Peyer's patch (tissue), 4 donors: ENCODE measurements at places on chromosomes 6 and 20.

DNA sequence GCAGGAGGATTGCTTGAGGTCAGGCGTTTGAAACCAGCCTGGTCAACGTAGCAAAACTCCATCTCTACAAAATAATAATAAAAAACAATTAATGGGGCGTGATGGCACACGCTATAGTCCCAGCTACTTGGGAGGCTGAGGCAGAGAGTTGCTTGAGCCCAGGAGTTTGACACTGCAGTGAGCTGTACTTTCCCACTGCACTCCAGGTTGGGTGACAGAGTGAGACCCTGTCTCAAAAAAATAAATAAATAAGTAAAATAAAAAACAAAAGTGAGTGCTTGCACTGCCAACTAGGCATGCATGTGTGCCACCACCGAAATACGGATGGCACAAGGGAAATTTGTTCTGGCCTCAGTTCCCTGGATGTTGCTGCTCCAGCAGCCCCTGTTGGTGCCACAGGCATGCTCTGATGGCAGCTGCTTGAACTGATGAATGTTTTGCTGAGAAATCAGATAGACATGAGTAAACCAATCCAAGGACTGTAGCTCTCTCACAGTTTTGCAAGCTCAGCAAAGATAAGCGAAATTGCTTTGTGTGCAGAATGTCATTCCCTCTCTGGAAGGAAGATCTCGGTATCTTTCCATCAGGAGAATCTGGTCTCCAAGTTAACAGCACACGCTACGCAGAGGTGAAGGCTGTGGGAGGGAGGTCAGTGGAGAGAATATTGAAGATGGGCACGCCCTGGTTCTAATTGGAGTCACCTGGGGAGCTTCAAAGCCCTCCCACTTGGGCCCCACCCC lies 188.0 kb upstream of the SLC24A3 start:
- DNase-seq = no peak

- DNase-seq = no peak
Observed at GRCh38 chr6:38370653-38371601, 268.8 kb downstream of the BTBD9 start.

GRCh38 chr6:161443848-161444247 lies 170.0 kb upstream of the AGPAT4 start:
- DNase-seq = no peak

DNA sequence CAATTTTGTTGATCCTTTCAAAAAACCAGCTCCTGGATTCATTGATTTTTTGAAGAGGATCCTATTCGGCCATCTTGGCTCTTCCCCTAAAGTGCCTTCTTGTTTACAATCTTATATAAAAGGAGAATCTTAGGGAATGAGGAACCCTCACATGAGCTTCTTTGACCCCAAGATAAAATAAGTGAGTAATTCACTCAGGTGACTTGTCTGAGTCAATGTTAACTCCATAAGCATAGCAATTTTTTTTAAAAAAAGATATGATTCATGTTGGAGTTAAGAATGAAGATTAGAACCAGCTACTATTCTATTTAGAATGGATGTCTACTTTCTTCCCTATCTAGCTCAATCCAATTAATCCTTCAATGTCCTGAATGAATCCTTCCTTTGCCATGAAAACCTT lies 21.0 kb downstream of the WASF1 start:
- DNase-seq = no peak

- DNase-seq = no peak
Observed at GRCh38 chr6:106488494-106489370, 128.2 kb downstream of the CRYBG1 start.

GRCh38 chr6:148082696-148083095 lies 259.9 kb upstream of the SASH1 start:
- DNase-seq = no peak

DNA sequence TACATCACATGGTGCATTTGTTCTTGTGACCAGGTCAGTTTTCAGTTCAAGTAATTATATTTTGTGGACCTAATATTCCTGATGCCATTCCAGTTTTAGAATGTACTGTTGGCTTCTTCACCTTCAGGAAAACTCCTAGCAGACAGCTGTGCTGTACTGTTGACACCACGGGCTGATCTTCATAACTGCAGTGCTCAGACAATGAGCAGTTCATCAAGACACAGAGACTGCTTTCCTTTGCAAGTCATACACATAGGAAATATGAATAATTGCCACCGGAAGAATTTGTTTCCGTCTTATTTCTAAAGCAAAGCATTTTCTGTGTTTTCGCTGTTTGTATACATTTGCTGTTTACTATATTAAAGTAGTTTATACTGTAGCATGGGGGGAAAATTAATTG lies 89.8 kb downstream of the C6orf118 start:
- no peak for DNase-seq

DNA sequence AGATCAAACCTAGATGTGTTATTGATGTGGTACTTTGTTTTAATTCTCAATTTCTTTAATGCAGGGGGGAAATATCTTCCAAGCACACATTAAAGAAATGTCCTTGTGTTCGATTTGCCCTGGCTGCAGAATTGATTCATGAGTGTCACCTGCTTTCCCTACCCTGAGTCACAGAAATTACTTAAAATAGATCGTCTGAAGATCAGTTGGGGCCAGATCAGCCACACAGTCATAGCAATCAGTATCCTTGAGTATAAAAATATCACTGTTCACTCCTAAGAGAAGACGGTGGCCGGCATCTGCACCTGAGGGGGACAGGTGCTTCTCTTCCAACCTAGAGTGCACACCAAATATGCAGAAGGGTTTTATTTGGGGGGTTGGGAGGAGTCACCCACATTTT lies 115.2 kb upstream of the RIN2 start:
- DNase-seq = no peak

GRCh38 chr20:23071996-23072395 lies 14.1 kb downstream of the CD93 start:
- DNase-seq = no peak

GRCh38 chr6:136920216-136920615 lies 1.9 kb upstream of the SLC35D3 start:
- no peak for DNase-seq

DNA sequence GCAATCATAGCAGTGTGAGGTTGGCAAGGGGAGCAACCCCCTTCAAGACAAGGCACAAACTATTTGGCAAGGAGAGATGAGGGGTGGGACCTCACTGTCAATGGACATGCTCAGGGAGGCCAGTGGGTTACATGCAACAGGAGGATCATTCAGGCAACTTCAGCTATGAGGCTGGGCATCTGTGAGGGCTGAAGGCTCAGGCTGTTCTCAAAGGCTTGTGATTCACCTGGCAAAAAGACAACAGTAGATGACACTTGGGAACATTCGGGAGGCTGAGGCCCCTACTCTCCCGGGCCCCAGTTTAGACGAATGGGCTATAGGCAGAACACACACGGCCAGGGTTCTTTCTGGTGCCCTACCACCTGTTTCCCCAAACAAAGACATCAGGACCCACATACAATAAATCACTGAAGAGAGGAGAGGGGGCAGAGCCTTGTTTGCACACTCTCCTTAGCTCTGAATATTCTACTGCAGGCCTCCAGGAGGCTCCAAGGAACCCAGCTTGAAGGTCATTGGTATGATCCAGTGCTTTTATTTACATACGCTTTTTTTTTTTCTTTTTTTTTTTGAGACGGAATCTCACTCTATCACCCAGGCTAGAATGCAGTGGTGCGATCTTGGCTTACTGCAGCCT lies 7.9 kb downstream of the TUBB start:
- DNase-seq = no peak

DNA sequence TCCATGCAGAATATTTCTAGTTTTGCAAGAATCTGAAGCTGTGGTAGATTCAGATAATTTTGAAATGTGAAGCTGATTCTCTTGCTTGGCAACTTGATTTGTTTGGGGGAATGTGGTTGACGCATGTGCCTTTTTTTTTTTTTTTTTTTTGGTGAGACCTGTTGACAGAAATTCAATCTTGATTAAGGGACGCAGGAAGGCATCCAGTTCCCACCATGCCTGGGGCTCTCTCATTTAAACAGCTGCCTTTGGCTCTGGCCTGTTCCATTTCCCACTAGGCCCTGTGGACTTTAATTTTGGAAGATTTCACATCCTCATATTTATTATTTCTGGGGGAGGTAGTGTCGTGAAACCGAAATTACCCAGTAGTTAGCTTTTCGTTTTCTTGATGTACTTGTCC lies 8.6 kb downstream of the TPX2 start:
- no peak for DNase-seq

DNA sequence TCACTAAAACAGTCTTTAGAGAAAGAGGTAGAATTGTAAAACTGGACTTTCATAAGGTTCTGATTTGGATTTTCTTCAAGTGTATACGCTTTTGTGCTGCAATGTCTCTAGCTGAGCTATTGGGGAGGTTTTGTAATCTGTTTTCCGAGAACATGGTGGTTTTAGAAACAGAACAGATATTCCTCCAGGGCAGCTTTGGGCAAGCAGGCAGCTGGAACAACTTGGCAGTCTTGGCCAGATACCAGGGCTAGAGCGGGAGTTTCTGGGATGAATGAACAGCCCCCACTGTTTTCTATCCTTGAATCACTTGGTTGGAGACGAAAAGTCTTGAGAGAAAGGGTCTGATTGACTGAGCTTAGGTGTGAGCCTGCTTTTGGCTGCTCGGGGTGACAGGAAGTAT lies 17.1 kb upstream of the ARMC2 start:
- no peak for DNase-seq

DNA sequence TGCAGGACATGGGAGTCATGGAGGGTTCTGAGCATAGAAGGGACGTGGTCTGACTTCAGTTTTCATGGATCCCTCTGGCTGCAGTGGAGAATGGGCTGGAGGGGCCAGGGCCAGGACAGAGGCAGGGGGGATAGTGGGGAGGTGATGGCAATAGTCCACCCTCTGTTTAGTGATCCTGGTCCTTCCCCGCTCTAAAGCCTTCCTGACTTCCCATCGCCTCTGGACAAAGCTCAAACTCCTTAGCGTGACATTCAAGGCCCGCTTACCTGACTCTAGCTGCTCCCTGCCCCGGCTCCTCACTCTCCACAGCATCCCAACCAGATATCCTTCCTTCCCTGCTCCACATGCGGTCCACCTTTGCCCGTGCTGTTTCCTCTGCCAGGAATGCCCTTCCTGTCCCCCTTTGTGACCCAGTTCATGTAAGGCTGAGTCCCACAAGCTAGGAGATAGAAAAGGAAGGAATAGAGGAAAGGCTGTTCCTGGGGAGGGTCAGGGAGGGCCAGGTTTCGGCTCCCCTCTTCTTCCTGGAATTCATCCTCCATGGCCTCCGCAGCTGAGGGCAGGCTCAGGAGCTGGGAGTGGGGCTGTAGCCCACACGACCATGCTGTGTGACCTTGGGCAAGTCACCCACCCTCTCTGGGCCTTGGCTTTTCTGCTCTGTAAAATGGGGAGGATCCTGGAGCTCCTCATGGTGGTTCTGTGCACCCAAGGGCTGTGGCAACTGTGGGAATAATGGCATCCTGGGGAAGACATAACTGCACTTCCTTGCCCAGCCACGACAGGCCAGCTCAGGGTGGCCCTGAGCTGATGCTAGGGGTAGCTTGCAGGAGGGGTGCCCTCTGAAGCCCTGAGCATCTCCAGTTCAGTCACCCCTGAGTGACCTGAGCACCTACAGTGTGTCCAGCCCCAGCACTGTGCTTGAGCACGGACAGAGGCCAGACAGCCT lies 116.1 kb downstream of the CEBPB start:
- DNase-seq = peak; percentile 41

DNA sequence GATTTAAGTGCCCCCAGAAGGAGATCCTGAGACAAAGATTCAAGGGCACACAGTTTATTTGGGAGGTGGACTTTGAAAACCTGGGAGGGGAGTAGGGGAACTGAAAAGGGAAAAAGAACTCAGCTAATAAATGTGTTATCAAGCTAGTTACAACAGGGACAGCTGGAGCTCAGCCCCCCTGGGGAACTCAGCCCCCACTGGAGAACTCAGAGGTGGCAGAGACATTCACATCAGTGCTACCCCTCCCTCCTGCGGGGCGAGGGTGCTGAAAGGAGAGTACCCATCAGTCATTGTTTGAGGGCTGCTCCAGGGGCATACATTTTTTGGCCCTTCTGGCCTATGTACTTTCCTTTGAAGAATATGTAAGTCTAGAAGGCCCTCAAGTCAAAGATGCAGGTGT lies 101.4 kb downstream of the LRFN2 start:
- no peak for DNase-seq

DNA sequence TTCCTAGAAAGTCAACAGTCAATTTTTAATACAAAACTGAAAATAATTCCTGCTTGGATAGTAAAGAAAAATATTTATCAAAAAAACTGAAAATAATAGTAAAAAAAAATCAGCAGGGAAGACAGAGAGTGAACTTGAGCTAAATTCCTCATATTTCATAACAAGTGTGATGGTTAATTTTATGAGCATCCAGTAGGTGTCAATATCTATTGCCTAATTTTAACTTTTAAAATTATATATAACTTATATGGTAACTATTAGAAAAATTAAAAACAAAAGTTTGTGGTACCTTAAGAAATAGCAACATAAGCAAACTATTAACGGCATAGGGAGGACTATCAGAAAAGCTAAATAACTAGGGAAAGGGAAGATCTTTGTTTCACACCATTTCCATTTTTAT lies 2.1 kb downstream of the EPM2A start:
- no peak for DNase-seq

GRCh38 chr6:45518013-45518720 lies 140.4 kb upstream of the SUPT3H start:
- DNase-seq = no peak

GRCh38 chr6:27542485-27542884 lies 69.6 kb upstream of the ZNF184 start:
- DNase-seq = no peak

DNA sequence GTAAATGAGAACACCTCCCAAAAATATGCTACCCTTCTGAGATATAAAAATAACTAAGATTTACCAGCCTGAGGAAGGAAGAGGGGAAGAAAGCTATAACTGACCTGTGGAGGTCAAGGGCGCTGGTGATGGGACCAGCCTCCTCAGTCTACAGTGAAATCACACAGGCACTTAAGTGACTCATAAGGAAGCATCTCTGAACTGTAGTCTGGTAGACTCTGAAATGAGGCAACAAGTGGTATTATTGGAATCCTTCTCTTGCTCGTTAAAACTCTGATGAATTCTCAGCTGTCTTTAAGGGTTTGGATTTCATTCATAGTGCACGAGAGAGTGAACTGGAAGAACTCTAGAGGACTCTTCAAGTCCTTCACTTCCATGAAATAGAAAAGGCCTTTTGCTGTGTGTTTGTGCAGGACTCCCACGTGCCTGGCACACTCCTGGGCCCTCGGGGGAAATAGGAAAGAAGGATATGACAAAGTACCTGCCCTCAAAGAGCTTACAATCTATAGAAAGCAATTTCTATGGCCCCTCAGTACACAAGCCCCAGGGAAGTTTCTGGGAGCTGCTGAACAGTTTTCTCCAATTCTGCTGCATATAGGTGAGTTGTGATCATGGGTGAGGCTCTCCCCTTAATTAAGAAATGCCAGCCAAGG lies 231.8 kb upstream of the RREB1 start:
- no peak for DNase-seq

- no peak for DNase-seq
Observed at GRCh38 chr6:42141603-42142117, 760 bp downstream of the C6orf132 start.
